ENCODE measurements at places on chromosomes 1 and 21.

GRCh38 chr1:180252638-180253536 lies 22.8 kb downstream of the LHX4 start:
- DNase-seq, result peak; percentile 24

DNA sequence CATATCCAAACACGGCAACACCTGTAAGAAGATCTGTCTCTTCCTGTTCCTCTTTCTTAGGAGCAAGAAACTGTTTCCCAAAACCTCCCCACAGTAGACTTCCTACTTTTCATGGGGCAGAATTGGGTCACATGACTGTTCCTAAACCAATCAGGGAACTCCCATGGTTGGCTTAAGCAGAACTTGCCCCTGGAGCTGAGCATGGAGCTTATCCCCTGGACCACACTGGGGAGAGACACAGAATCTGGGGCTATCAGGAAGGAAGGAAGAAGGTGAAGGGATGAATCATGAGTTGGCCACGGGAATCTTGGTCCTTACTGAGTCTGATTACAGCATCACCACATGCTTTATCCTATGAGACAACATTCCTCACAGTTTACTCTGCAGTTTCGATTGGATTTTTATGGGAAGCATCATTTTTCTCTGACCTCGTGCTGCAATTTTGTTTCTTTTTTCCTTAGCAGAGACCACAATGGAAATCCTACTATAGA lies 81.8 kb downstream of the CDC7 start:
- no peak for DNase-seq

- DNase-seq, result peak; percentile 60
Observed at GRCh38 chr1:24769656-24770651, 24.7 kb downstream of the CLIC4 start.

DNA sequence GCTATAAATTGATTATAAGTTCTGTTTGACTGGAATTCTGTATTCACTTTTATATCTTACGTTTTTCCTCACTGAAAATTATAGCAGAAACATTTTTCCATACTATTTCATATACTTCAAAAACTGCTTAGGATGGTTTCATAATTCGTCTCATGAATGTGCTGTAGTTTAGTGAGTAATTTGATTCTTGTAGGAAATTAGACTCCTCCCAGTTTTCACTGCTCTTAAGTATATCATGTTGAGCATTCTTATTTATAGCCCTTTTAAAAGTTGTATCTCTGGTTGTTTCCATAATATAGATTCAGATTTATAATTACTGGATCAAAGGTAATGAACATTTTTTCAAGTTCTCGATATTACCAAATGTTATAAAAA lies 250.6 kb downstream of the FMN2 start:
- no peak for DNase-seq

DNA sequence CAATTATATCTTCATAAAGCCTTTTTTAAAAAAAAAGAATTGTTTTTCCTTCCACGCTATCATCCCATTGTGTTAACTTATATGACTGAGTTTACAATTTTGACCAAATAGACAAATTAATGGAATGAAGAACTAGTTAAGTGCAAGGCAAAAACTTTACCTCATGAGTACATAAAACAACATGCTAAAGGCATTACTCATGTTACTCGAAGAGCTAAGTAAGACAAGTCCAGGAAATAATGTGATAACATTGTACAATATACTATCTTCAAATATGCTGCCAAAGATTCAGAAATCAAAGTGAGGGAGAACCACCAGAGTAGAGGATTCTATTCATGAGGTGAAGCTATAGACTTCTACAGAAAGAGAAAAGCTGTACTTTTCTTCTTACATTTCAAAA lies 24.2 kb upstream of the DYNLT5 start:
- DNase-seq, result no peak

DNA sequence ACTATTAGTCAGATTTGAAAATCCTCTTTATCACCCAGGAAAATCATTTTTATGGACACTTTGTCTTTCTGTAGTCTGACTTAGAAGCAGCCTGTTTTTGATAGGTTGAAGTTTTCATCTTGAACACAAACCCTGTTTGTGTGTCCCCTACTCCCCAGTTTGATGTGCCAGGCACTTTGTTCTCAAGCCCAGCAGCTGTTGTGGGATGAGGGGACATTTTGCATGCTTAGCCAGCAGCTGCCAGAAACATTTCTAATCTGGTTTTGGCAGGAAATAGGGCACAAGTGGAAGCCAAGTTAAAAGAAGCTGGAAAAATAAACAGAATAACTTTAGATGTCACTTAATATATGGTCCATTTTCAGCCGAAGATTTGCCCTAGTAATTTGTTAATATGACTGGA lies 29.9 kb downstream of the ACTN2 start:
- no peak for DNase-seq

- no peak for DNase-seq
Observed at GRCh38 chr1:67158401-67158800, 7.9 kb upstream of the IL23R start.

DNA sequence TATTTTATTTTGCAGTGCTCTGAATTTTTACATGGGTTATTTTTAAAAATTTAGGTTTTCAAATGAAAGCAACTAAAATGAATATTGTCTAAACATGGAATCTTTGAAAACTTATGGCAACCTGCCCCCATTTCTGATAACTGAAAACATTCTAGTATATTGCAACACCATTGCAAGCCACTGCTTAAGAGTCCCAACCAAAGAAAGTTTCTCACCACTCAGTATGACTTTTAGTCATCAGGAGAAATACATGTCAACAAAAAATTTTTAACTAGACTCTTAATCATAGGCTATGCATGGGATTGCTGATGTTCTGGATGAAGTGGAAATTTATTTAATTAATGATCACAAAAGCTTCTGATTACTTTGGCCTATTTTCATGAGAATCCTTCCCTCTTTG lies 112.1 kb downstream of the TNFSF18 start:
- DNase-seq, result no peak

GRCh38 chr1:8813991-8814390 lies 3.4 kb downstream of the RERE start:
- no peak for DNase-seq

DNA sequence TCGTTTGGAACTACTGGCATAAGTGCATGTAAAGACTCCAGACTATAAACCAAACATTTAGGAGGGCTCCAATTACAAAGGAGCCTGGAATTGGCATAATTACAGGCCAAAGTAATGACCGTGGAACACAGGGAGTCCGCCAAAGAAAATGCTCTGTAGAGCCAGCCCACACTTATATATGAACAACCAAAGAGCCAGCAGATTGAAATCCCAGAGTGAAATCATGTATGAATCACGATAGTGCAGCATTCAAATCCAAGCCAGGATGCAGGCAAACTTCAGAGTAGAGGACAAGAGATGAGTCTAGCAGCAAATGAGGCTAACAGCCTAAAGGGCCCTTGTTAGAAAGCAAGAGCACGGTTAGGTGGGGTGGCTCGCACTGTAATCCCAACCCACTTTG lies 13.1 kb downstream of the VPS26C start:
- no peak for DNase-seq

DNA sequence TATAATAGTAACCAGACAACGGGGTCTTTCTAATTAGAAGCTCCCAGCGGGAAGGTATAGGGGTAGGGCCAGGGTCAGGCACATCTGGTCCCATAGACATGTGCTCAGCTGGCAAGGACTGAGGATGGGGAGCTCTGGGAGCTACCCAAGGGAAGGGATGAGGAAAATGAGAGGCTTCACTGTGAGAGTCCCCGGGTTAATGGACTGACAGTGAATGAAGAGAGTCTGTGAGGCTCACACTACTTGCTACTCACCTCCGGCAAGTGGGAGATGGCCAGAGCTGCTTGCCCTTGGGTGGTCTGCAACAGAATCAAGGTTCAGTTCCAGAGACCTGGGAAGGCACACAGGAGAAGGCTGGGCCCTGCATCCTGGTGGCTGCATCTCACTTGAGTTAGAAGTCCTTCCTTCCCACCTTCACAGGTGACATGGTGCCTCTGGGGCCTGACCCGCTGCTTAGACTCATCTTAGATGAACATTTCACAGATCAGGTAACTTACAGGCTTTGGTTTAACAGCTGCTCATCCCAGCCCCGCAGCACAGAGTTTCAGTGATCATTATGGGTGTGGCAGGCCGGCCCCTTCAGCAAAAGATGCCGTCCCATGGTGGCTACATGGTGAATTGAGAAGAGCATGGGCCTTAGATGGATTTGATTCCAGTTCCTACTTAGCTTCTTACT lies 31.7 kb downstream of the EIF2D start:
- DNase-seq, result no peak

GRCh38 chr1:245156736-245157505 lies 2.1 kb downstream of the KIF26B start:
- DNase-seq, result no peak

DNA sequence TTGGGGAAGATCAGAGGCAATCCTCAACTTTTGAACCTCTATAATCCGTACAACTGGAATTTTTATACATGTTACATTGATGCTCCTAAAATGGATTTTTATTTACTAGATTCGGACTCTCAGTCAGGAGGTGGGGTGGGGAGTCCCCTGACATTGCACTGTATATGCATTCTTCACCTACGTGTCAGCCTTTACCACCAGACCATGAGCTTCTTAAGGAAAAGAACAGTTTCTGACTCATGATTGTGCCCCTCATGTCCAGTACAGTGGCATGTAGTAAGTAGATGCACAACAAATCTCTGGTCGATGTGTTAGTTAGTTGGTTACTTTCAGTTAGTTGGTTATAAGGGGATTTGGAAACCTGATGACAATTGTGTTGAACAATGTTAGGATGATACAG lies 15.4 kb downstream of the LPAR3 start:
- DNase-seq, result no peak

- no peak for DNase-seq
Observed at GRCh38 chr21:46482225-46482845, 23.6 kb downstream of the DIP2A start.

DNA sequence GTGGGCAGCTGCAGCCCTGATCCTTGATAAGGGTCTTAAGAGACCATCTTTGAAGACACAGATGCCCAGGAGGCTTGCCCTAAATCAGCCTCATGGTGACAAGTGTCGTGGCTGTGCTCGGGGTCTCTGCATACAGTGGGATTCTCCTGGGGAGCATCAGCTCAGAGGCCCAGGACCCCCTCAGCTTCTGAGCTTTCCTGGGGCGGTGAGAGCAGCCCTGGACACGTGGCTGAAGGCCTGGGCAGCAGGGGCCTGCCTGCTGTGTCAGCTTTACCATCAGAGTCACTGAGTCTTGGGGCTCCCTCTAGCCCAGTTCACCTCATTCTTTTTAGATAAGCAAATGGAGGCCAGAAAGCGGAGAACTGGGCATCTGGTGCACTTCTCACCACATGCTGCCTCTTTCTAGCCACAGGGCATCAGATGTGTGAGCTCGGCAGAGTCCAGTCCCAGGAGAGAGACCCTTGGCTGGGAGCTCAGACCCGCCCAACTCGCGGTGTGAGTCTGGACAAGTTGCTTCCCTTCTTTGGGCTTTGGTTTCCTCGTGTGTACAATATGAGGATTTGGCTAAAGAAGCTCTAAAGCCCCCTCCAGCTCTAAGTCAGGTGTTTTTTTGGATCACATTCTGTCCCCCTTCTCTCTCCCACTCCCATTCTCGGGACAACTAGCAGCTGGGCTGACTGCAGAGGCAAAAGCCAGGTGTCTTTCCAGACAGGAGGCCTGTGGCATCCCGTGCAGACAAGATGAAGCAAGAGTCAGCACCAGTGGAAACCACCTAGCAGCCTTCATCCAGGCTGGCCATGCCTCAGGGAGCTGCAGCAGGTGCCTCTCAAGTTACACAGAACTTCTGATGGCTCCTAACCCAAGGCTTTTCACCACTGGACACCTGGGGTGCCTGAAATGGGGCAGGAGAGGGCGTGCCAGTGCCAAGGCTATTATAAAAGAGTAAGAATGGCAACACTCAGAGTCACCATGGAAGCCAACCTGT lies 119.1 kb downstream of the KCNN3 start:
- DNase-seq, result no peak

DNA sequence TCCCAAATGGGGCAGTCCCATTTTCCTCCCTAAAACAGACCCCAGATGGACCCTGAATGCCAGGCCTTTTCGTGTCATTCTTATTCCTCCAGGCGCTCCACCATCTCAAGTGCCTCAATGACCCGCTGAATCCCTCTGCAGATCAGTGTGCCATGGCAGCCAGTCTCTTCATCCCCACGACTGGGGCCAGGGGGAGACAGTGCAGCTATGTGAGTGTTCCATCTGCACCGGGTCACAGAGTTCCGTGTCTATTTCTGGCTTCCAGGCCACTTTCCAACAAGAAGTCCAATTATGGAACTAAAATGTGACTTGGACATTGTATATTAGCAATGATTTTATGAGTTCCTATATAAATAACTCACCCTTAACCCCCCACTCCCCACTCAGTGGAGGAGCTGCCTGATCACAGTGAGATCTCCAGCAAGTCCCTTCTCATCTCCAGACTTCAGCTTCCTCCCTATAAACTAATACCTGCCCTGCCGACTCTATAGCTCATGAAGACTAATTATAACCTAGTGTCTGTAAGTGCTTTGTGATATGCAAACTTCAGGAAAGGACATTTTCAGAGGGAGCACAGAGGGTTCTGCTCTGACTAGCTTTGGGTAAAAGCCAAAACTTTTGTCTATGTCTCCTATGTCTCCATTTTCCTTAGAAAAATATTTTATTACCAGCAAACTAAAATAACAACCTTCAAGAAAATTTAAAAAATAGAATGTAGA lies 56.3 kb upstream of the NFASC start:
- DNase-seq, result no peak

GRCh38 chr1:17533201-17533600 lies 6.3 kb upstream of the ARHGEF10L start:
- no peak for DNase-seq

DNA sequence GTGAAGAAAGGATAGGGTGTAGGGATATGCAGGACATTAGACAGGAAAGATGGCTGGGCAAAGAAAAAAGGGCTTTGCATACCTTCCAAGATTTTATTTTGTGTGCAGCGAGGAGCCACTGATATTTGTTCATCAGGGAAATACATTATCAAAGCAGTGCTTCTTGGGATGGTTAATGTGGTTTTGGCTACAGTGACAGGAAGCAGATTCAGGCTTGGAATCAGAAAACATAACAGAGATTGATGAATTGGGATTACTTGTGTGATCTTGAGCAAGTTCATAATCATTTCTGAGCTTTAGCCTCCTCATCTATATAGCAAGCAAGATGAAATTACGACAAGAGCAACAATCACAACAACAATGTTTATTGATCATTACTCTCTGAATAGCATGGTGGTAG lies 249.2 kb upstream of the SGIP1 start:
- DNase-seq, result no peak

GRCh38 chr21:25625036-25625435 lies 14.0 kb upstream of the JAM2 start:
- DNase-seq, result no peak

GRCh38 chr1:158177700-158178450 lies 2.8 kb upstream of the CD1D start:
- no peak for DNase-seq

- no peak for DNase-seq
Observed at GRCh38 chr21:31497914-31498313, 153.9 kb upstream of the TIAM1 start.

GRCh38 chr1:235954306-235955283 lies 87.9 kb upstream of the LYST start:
- no peak for DNase-seq

GRCh38 chr1:27598295-27598687 lies 5.7 kb downstream of the AHDC1 start:
- DNase-seq, result no peak
